ENCODE measurements at places on chromosomes 5 and 9.

GRCh38 chr5:123807177-123807945, 295.4 kb downstream of the CSNK1G3 start:
- DNase-seq = no peak

DNA sequence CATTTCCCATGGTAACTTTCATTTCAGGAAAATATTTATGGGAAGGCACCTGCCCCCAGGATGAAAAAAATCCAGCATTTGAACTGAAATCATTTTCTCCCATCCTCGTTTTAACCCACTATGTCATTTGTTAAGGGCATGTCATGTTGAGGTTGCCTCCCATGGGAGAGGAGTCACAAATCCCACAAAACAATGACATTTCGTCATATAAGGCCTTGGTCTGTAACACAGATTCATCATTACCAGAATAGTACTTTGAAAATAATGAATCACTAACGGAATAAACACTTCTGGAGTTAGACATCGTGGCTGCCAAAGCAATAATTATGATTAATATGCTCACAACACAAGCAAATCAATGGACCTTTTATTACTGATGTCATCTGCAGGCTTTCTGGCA, 274.1 kb downstream of the NDUFS4 start:
- DNase-seq = no peak

GRCh38 chr5:159782197-159782994, 133.9 kb upstream of the ADRA1B start:
- no peak for DNase-seq

DNA sequence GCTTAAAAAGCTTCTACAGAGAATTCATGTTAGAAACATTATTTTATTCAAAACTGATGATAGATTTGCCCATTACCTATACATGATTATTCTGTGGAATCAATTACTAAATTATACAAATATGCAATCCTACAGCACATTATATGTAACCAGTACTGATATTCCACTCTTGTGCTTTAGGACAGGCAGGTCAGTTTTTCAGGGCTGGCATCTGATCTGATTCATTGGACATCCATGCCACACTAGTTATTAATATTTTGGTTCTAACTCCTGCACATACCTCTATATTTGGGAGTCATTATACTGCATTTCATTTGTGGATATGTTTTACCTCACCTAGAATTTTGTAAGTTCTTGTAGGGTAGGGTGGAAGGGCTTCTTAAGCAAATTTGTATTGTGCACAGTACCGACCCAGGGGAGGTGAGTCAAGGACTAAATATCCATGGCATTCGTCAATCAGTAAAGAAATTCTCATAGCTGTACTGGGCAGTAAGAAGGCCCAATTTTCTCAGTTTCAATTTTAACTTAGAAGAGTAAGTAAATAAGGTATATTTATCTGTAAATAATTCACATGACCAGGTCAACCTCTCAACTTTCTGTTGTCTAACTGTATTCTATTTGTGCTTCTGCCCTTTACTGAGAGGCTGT, 33.5 kb downstream of the ELOVL7 start:
- no peak for DNase-seq

DNA sequence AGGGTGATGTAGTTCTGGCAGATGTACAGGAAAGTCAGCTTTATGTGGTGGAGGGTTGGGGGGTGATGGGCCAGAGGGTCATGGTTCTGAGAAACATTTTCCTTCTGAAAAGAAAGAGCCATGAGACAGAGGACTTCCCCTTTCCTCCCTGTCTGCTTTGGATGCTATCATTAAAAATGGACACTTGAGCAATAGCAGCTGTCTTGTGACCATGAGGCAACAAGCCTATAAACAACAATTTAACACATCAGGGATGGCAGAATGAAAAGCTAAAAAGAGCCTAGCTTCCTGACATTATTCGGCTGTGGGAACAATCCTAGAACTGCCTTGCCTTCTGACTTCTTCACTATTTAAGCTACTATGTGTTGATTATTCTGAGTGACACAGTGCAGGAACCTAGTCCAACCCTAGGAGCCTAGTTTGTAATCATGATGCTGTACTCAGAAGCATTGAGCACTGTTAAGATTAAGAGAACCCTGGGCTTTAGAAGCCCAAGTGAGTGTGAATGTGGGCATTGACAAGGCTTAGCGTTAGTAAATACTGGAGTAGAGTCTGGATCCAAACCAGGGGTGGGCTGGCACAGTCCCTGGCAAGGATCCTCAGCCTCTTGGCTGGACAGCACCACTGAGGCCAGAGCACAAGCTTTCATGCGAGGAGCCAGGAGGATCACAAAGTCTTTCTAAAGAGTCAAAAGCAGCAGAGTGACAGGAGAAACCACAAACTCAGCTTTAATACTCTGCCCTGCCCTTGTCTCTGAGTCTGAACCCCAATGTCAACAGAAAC, 178.5 kb upstream of the EGFLAM start:
- no peak for DNase-seq

- DNase-seq = no peak
These were observed at the start of gene SHC3 for GRCh38 chr9:89177944-89178829. Gene SHC3, minus strand, starts transcription at chr9:89178818. Its CDS starts 358 bp downstream, at chr9:89178460.

DNA sequence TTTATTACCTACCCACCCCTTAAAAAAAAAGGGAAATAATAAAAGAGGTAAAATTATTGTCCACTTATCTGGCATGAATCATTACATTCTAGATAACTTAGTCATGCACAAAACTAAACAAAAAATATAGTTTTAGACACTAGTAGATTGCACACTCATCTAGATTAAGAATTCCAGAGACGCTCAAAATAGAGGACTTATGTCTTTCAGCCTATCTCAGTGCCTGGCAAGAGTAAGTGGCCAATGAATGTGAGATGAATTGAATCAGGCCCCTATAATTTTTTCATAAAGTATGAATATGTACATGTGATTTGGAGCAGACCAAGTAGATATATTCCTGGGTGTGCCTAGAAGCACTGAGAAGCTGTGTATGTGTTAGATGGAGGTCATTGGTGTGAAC, 2.0 kb upstream of the RXFP3 start:
- DNase-seq = no peak

DNA sequence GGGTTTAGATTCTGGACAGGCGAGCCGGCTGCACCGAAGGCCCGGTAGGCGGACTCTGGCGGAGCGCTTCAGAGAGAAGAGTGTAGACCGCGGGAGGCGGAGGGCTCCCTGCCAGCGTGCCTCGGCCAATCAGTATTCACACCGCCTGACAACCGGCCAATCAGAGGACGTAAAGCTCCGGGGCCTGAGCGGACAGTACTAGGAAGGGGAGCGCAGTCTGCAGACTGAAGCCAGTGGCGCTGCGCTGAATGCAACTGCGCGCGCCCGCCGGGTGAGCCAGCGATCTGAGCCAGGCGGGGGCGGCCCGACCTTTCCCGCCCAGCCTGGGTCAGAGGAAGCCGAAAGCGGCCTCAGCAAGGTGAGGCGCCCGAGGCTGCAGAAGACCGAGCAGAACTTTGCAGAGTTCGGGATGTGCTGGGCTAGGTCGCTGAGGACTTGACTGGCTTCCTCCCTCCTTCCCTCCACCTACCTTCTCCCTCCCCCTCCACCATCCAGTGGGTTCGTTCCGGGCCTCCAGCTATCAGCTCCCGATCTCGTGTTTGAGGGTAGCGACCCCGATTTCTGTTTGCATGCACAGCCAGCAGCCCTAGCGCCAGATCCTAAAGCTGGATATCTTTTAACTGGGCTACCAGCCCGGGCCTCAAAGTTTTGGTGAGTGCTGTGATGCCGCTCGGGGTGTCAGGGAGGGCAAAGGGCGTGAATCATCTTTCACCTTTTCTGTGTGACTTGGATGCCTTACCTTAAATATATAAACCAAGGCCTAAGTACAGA, at the start of gene DMRT2:
TSS of gene DMRT2 (plus strand) at position 233 of the 771 bp plus-strand sequence. CDS start 1,257 bp downstream, outside the sequence.
- peak; percentile 44 for DNase-seq

GRCh38 chr5:146529984-146530383, 14.0 kb upstream of the GPR151 start:
- DNase-seq = no peak

GRCh38 chr5:78738693-78739300, 90.2 kb upstream of the LHFPL2 start:
- DNase-seq = no peak

GRCh38 chr5:131530706-131531331, 104.2 kb downstream of the RAPGEF6 start:
- no peak for DNase-seq

GRCh38 chr9:81964218-81965171, 21.2 kb downstream of the SPATA31D3 start:
- DNase-seq = no peak

- DNase-seq = no peak
These were observed 10.3 kb upstream of the ADCY2 start for GRCh38 chr5:7385681-7386080.

- no peak for DNase-seq
These were observed 62.8 kb downstream of the HMCN2 start for GRCh38 chr9:130328349-130328801.

GRCh38 chr9:12680341-12680740, 12.8 kb upstream of the TYRP1 start:
- DNase-seq = no peak

- no peak for DNase-seq
These were observed 152.9 kb upstream of the MOCS2 start for GRCh38 chr5:53262348-53262970.

DNA sequence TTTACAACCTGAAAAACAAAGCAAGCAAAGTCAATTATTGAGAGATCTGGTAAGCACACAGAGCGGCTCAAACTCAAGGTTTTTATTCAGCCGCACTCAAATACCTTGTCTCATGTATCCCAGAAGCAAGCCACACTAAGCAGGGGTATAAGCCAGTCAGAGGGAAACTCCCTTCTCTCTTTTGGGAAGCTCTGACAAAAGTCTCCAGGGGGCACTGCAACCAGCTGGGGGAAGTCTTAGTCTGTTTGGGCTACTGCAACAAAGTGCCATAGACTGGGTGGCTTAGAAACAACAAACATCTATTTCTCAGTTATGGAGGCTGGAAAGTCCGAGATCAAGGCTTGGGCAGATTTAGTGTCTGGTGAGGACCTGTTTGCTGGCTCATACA, 246.0 kb downstream of the ENC1 start:
- DNase-seq = no peak

- DNase-seq = no peak
These were observed 269.5 kb upstream of the MSX2 start for GRCh38 chr5:174454890-174455289.

DNA sequence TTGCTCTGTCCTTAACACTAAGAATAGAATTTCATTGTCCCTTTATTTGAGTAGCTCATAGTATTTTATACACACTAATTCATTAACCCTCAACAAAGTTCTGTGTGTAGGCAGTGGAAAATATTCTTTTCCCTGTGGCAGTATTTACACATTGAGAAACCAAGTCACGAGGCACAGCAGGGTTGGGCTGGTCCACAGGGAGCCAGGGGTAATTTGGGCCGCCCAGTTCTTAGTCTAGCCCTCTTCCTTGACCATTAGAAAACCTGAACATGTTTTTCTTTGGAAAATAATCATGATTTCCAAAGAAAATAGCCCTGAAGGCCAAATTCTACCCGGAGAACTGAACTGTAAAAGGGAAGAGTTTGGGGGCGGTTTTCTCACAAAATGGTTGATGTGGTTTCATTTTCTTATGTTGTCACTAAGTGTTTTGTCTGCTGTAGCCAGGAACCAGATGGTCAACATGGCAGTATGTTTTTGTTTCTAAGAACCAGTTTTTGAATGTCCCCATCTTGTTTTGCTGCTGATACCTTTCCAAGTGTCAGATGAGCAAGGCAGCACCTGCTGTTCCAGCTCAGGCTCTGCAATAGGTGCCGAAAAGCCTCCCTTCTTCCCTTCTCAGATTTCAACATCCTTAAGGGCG, 29.6 kb downstream of the ARHGEF28 start:
- no peak for DNase-seq
